Frontal cortex (tissue), 4 donors: ENCODE measurements at places on chromosomes 4 and X. TPM values are rescaled to one million over a fixed set of nuclear protein-coding genes. Genes with fewer than 3 reads are reported as not detected.

DNA sequence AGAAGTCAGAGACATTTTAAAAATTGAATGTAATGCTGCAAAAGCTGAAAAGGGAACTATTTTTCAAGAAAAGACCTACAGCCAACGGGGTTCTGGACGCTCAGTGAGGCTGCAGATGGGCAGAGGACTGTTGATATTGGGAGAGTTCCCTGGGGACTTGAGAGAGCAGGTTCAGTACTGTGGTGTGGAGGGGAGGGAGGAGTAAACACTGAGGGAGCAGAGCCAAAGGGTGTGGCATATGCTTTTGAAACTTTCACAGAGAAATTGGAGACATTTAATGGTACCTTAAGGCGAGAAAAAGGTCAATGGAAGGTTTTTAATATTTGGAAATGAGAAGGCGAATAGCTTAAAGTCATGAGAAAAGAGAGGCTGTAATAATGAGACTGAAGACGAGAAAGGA, 62.2 kb upstream of the GPM6A start:
- no peak for DNase-seq

GRCh38 chr4:126123611-126124325, 809.0 kb downstream of the FAT4 start:
- DNase-seq, result no peak

The RPL9 gene
- total RNA-seq, result 5,917 TPM

- no peak for DNase-seq
These were observed 310.3 kb upstream of the GNPDA2 start for GRCh38 chr4:45036677-45037076.

- no peak for DNase-seq
These were observed 166.5 kb downstream of the TBX22 start for GRCh38 chrX:80181079-80181478.

DNA sequence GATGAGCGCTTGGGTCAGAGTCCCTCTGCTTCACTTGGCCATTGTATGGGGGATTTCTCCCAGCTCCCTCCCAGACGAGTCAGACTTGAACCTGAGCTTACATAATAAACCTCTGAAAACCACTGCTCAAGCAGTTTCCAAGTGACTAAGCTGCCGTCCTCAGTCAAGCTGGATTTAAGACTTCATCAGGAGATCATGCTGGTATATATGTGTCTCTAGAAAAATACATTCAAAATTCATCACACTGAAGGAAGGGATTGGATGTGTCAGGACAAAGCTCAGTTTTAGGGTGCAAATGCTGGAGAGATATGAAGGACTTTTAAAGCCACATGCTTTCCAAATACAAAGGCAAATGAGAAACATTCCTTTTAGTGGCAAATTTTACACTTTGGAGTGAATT, 114.3 kb downstream of the QDPR start:
- no peak for DNase-seq

DNA sequence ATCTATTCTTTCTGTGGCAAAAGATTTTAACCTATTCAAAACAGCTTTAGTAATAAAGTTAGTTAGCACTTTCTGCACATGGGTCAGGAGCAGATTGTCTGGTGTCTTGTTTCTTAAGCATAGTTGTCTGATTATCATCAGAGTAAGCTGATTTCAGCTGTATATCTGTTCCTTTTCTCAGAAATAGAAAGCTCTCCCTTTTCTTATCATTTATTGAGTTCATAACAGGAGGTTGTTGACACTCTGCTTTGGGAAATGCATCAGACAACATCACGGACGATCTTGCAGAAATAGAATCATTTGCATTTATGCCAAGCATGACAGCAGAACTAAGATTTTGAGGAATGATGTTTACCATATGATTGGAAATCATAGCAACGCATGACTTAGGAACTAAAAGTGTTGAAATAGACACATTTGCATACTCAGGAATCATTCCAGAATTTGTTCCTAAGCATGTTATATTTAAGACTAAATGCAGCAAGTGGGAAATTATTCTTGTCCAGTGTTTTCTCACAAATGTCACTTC, 66.7 kb downstream of the RBMX2 start:
- DNase-seq, result no peak

The STOX2 gene
- total RNA-seq, result 35.1 TPM

GRCh38 chr4:1406981-1407656, 877 bp upstream of the NKX1-1 start:
- DNase-seq, result no peak

- no peak for DNase-seq
These were observed 302.4 kb downstream of the IL1RAPL1 start for GRCh38 chrX:28889591-28890090.

DNA sequence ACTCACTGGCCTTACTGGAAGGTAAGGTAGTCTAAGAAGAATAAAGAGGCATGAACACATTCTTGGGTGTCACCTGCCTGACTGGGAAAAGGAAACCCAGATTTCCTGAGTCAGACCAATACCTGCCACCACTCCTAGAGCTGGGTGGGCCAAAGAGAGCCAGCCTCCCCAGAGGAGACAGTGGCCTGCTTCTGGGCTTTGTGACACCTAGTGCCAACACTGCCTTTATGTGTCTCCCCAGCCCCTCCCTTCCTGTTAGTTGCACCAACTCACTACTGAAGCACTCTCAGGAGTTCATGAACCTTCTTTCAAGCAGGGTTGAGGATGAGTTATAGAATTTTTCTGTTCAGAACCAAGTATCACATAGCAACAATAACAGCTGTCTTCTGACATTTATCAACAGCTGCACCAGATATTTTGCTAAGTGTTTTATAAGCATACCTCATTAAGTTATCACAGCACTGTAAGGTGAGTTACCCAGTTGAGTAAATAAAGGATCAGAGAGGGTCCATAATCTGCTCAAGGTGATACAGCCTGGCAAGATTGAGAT, 77.6 kb upstream of the ETNPPL start:
- DNase-seq, result no peak

The DRP2 gene
- total RNA-seq, result 5.3 TPM

GRCh38 chr4:48604527-48604926, 114.5 kb downstream of the ZAR1 start:
- DNase-seq, result no peak

DNA sequence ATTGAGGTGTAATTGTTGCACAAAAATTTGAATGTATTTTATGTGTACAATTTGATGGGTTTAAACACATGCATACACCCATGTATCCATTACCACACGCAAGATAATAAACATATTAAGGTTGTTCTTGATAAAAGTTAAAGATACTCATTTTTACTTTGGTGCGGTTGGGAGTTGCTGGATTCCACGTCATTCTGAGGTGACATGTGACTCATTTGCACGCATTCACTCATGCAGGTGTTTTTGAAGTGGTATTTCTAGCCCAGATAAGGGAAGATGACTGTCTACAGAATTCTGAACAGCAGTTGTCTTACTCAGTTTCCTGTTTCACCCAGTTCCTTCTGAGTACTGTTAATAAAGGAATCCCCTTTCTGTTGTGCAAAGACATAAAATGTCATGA, 142.0 kb downstream of the RTL3 start:
- DNase-seq, result no peak

DNA sequence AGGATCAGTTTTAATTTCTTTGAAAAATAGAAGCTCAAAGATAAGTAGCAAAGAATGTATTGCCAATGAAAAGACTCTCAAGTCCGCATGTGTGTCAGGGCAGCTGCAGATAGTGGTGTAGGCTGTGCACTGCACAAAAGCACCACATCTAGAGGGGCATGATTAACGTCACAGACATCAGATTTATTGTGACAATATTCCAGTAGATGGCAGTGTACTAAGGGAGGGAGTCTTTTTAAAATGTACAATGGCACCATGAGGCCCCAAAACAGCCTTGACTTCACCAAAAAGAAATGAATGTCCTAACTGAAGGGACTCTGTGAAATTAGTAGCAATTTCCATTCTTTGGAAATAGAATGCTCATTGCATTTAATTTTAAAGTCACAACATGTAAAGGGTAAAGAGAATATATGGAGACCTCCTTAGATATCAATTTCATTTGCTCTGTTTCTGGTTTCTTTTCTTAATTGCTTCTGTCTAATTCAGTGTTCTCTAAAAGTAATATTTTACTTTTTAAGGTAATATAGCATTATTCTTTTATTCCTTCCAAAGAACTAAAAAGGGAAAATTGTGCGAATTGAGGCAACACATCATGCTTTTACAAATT, 98.4 kb downstream of the ZNF827 start:
- DNase-seq, result peak; percentile 19

DNA sequence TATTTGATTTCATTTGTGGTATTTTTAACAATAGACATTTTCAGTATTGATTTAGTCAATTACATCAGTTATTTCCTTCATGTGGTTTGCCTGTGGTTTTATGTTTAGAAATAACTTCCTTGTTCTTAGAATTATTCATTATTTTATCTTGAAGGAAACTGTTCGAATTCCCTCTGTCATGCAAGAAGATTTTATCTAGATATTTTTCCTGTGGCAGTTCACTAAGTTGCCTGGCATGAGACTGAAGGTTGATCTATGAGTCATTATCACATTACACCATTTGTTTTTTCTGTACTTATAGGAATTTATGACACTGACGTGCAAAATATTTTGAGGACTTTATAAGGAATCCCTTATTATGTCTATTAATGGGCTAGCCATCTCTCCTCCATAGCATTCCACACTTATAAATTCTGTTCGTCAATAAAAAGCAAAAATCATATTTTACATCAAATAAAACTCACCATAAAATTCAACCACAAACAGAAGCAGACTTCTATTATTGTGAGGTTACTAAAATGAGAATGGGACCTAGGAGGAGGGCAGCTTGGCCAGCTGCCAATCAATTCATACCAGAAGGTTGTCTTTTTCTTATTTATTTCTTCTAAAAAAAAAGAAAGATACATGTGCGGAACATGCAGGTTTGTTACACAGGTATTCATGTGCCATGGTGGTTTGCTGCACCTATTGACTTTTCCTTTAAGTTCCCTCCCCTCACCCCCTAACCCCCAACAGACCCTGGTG, 179.0 kb downstream of the KCNIP4 start:
- no peak for DNase-seq

The ARMCX2 gene
- total RNA-seq, result 57.1 TPM

The CLDN34 gene
- total RNA-seq, result not detected

The CXCL6 gene
- total RNA-seq, result 0.41 TPM

The SPANXA2 gene
- not detected for total RNA-seq

DNA sequence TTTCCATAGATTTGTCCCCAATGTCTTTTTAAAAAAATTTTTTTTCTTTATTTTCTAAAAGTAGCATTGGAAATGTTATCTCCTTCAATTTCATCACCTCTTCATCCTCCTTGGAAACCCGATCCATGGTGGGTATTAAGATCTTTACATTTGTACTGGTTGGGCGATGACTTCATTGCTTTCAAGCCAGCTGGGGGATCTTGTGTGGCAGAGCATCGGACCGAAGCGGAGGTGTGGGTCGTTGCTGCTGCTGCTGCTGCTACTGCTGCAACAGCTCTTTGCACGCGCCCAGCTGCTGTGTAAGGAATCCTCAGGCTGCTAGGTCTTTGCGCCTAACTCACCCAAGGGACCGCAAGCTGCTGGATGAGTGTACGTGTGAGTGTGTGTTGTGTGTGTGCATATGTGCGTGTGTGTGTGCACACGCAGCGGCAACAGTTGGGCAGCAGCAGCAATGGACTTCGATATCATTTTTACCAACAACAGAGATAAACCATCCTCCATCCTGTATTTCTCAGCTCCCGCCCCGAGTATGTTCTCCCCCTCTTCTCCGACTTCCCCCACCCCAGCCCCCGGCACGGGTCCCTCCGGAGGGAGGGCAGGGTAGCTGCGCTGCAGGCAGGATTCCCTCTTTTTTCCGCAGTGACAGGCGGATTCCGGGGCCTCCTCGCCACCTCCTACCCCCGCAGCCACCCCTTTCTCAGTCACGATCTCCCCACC, 768 bp upstream of the CDKL5 start:
- DNase-seq, result no peak

DNA sequence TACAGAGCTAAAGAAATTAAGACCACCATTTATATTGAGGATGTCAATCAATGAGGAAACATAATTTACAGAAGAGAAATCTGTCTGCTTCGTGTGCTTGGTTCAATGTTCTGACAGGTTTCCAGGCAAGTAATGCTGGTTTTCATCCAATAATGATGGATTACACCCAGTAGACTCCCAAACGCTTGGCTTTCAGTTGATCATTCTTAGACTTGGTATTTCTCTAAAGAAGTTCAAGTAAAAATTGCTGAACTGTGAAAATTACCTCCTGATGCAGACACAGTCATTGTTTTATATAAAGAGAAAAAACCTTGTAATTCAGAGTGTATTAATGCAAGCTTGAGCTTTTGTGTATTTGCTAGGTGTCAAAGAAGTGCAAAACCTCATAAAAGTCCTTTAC, 85.0 kb downstream of the VCX3A start:
- no peak for DNase-seq

GRCh38 chr4:109735566-109736365, 5.9 kb upstream of the PLA2G12A start:
- DNase-seq, result no peak

The HTRA3 gene
- total RNA-seq, result 0.82 TPM

GRCh38 chr4:101197350-101197749, 150.0 kb downstream of the PPP3CA start:
- no peak for DNase-seq

- no peak for DNase-seq
These were observed 132.1 kb downstream of the COL4A6 start for GRCh38 chrX:108306086-108306485.

The SYNPO2 gene
- 1.6 TPM for total RNA-seq

GRCh38 chr4:186260117-186260503, 5.9 kb upstream of the F11 start:
- no peak for DNase-seq

- DNase-seq, result no peak
These were observed 17.5 kb downstream of the FAM184B start for GRCh38 chr4:17763931-17764330.

The TEX13D gene
- total RNA-seq, result not detected

The BGN gene
- 1.6 TPM for total RNA-seq

The FHIP1A gene
- 2.0 TPM for total RNA-seq

- DNase-seq, result no peak
These were observed 82.2 kb downstream of the POLA1 start for GRCh38 chrX:24775891-24776290.

The POLR2B gene
- 247 TPM for total RNA-seq

GRCh38 chr4:84966382-84967242, at the start of gene WDFY3:
WDFY3 (minus strand) TSS chr4:84966690; CDS start chr4:84860591, 106,099 bp downstream.
- peak; percentile 87 for DNase-seq

DNA sequence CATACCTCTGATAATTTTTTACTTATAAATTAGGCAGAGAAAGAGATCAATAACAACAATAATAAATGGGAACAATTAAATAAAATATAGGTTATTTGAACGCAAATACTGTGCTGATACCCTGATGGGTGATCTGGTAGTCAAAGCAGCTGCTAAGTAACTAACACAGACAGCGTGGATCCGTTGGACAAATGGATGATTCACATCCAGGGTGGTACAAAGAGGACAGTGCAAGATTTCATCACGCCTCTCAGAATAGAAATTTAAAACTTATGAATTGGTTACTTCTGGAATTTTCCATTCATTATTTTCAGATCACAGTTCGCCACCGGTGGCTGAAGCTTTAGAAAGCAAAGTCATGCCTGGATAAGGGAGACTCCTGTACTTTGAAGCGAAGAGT, 1066.0 kb upstream of the ADGRL3 start:
- DNase-seq, result no peak

The APBB2 gene
- total RNA-seq, result 68.1 TPM

- DNase-seq, result no peak
These were observed 121.7 kb downstream of the RBM47 start for GRCh38 chr4:40507977-40508376.

GRCh38 chr4:87053802-87054767, 119.3 kb downstream of the AFF1 start:
- no peak for DNase-seq

The FGF13 gene
- total RNA-seq, result 128 TPM
